ENCODE measurements at places on chromosomes 5 and 9.

GRCh38 chr5:177471610-177472356 lies 1.7 kb downstream of the DBN1 start:
- DNase-seq: no peak

- DNase-seq: peak; percentile 2
These were observed 114.5 kb upstream of the NR5A1 start for GRCh38 chr9:124621371-124622328.

DNA sequence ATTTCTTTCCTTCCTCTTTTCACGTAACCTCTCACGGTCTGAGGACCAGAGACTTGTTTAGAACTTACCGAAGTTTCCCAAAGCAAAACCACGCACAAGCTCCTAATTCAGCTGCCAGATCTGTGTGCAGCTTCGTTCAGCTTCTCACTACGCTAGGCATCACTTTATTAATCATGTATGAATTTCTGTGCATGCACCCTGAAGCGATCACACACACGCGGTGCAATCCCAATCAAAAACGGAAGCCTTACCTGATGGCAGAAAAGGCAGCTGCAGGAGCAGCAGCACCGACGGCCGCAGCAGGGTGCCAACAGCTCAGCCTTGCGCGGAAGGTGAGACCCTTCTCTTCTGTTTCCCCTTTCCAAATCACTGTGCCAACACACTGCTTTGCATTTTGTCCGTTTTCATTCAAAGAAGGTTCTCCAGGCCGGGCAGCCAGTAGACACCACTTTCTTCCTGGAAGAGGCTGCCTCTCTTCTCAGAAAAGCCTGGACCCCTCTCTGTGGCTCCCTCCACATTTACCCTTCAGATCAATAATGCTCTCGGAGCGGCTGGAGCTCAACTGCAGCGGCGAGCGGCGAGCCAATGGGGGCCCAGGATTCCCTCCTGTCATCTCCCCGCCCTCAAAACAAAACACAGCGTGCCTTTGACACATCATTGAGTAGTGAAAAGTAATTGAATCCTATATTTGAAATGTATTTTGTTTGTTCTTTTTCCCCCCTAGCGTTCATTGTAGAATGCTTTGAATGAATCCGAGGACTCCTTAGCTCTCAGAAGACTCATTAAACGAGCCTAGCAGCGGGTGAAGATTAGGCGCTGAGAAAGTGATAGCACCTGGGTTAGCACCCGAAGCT lies at the start of gene CDH12:
Gene CDH12, minus strand, starts transcription at position 538 of the 854 bp plus-strand sequence.
- no peak for DNase-seq

- no peak for DNase-seq
These were observed 90.9 kb upstream of the SLCO6A1 start for GRCh38 chr5:102589661-102590060.

GRCh38 chr9:69121155-69122081 lies 52.7 kb upstream of the TJP2 start:
- DNase-seq: no peak

GRCh38 chr5:84299959-84300358 lies 84.7 kb downstream of the EDIL3 start:
- DNase-seq: no peak

- DNase-seq: no peak
These were observed 31.4 kb downstream of the RXRA start for GRCh38 chr9:134357631-134358025.

DNA sequence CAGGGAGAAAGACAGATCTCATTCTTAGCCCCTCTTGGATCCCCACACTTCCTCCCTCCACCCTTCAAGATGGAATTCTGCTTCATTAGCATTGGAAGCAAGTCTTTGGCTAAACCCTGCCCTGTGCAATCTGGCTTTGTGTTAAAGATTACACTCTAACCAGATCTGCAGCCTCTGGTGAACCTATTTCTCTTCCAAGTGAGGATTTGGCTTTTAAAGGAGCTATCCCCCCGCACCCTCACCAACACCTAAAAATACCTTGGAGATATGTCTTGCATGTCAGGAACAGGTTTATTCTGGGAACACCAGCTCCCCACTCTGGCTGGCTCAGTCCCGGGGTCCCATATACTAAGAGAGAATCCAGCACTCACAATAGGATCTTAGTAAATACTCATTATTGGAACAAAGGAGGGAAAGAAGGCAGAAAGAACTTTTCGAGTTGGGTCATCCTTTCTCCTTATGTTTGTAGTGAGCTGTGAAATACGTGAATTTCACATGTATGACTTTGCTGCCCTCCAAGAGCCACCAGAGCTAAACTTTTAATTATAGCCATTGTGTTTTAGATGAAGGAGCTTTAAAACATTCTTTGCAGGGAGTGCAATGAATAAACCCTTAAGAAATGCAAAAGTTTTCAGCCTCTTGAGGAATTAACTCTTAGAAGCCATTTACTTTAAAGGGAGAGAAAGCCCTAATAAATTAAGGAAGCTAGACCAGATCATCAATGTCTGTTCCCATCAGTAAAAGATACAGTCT lies 53.7 kb upstream of the HRH2 start:
- no peak for DNase-seq

DNA sequence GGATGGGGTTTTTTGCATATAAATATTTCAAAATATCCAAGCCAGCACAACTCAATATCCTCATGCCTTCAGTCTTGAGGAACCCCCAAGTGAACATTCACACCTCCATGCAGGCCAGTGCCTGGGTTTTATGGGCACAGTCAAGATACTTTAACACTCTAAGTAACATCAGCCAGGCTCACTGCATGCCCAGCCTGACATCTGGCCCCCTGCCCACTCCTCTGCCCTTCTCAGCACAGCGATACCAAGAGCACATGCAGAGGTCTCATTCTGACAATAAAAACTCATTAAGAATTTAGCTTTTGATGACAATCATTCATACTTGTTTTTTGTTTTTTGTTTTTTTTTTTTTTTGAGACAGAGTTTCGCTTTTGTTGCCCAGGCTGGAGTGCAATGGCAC lies 250.0 kb downstream of the CWC27 start:
- no peak for DNase-seq

GRCh38 chr5:130666462-130666861 lies 498.6 kb downstream of the HINT1 start:
- DNase-seq: no peak

GRCh38 chr5:144582066-144582465 lies 411.4 kb downstream of the KCTD16 start:
- no peak for DNase-seq

DNA sequence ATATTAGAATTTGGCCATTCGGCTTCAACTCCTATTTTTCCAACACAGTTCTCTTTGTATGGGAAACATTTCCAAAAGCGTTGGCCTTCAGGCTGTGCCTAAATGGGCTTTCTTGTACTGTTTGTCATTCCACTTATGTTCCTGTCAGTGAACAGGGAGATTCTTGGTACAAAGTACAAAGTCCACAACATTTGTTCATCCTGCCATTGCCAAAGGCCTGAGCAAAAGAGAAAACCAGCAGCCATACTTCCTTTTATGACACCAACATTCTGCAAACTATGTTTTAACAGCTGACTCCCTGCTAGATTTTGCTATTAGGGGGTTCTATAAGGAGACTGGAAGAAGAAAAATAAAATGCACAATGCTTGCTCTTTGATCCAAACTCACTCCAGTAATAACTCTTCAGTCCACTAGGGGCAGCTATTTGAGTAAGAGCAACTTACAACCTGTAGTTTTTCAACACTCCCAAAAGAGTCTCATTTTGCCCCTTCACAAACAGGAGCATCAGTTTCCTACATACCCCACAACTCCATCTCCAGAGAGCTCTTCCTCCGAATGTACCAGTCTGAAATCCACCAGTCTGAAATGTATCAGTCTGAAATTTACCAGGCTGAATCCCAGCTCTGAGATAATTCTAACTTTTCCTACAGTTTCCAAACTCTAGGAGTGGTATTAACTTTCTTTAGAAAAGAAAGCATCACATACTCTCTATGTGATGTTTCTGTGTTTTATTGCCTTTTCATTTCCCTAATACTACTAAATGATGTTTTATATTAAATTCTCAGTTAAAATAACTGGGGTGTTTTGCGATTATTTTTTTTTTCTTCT lies 693.8 kb downstream of the DNAH5 start:
- no peak for DNase-seq

DNA sequence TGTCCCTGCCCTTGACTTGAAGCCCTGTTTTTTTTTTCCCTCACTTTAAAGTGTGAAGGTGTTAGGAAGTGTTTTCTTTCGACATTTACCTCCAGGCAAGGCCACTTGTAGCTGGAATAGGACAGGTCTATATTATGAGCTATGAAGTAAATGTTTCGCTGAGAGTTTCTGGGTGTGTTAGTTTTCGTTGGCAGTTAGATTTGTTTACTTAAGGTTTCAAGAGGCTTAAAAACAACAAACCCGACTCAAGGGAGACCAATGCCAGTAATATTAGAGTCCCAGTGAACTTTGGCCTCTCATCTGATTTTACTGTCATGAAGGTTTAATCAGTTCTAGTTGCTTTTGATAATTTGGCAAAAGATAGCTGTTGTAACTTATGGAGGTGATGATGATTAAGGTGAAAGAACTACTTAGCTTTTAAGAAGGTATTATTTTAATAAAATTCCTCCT lies 25.2 kb downstream of the OCLN start:
- DNase-seq: no peak

- DNase-seq: no peak
These were observed 465.0 kb downstream of the BNC2 start for GRCh38 chr9:16405421-16405820.

GRCh38 chr5:62431735-62432620 lies 19.4 kb downstream of the IPO11 start:
- DNase-seq: no peak

DNA sequence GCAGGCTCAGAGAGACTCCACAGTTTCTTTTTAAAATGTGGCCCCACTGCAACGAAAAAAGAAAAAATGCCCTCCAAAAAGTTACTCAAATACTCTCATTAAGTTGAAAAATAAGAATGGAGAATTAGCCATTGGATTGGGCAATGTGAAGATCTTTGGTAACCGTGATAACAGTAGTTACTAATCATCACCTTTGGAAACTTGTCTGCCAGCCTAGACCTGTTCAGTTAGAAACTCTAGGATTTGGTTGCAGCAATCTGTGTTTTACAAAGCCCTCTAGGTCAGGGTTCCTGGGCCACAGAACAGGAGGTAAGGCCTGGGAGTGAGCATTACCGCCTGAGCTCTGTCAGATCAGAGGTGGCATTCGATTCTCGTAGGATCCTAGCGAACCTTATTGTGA lies 34.2 kb downstream of the VPS13A start:
- DNase-seq: no peak

DNA sequence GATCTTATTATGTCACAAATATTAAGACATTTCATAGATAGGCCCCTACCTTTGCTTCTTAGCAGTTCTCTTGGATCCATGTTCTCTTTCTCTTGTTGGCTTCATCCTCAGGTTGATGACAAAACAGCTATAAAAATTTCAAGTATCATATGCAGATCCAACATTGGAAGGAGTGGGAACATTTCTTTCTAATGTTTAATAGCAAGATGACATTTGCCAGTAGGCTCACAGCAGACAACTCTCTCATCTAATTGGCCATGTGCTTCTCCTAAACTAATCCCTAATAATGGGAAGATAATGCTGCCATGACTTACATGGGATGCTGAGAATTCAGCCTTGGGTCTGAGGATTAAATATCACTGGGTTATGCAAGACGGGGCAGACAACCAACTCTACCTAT lies 485.5 kb upstream of the SEMA6A start:
- DNase-seq: no peak

DNA sequence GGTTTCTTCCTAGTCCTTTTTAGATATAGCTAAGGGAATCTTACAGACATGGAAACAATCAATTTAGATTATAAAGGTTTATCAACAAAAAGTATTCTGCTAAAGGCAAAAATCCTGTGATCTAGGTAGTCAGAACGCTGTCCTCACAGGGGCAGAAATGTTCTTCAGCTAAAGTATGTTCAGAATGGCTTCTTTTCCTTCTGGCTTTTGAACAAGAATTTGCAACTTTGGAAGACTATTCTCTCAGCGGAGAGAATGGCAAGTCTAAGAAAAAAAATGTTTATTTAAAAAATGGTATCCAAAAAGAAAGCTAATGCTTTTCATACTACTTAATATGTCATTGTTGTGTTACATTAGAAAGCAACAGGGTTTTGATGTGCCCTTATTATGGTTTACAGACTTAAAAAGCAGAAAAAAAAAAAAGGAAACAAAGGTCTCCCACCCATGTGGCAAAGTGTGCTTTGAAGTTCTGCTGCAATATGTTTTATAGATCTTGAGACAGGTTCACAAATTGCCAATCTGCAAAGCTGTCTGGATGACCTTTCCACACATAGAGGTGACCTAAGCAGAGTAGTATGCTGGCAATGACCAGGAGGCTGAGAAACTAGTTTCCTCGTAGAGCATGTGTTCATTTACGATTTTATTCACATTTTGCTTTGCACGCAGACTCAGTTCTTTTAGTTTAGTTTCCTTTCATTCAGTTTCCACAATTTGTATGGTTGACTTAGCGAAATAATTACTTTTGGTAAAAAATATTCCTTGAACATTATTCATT lies 45.1 kb upstream of the PJA2 start:
- DNase-seq: no peak

DNA sequence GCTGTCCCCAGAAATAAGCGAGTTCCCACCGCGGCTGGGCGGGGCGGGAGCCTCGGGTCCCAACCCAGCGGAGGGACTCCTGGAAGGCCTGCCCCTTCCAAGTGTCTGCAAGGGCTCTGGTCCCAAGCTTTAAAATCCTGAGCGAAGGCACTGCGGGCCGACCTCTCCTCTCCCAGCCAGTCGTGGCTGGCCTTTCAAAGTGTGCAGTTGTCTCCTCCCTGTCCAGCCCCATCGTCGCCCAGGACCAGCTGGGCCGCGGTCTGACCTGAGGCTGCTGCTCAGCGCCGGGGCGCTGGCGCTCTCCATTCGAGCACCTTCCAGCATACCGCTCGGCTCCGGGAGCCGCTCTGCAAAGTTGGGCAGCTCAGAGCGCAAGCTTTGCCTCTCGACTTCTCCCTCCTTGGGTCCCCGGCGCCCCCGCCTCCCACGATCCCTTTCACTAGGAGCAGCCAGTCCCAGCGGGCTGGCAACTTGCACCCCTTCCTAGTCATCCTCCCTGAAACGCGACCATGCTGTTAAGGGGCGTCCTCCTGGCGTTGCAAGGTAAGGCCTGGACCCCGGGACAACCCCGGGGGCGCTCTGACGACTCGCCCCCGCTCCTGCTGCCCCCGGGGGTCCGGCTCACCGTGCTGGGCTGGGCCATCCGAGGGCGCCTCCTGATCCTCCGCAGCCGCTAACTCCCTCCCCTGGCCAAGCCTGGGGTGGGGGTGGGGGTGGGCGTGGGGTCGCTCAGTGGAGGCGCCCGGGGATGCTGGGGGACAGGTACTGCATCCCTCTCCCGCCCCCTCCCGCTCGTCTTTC lies at the start of gene MAMDC2:
Gene MAMDC2, plus strand, starts transcription at position 160 of the 801 bp plus-strand sequence. Its CDS starts 350 bp downstream, at position 510.
- no peak for DNase-seq

- no peak for DNase-seq
These were observed 191.5 kb upstream of the GNA14 start for GRCh38 chr9:77839459-77840140.

- no peak for DNase-seq
These were observed 59.3 kb upstream of the RNU6ATAC start for GRCh38 chr9:134223591-134224122.

- DNase-seq: no peak
These were observed 224.4 kb downstream of the EBF1 start for GRCh38 chr5:158875272-158875679.

GRCh38 chr5:51746023-51746422 lies 362.8 kb downstream of the ISL1 start:
- DNase-seq: no peak

Measured in stimulated activated CD8-positive, alpha-beta memory T cell treated with anti-CD3 and anti-CD28 coated beads, Interleukin-2, amount 100 ng/mL, for 1 hour (primary cell).